ELF-1 (cell line): ENCODE measurements at places on chromosomes 12 and 14.
A peak's percentile ranks its signal among the peaks of the same experiment; 100 is the strongest.

- DNase-seq = peak; percentile 36
Observed at GRCh38 chr14:58414845-58415244, 12.5 kb downstream of the TIMM9 start.

GRCh38 chr12:37547611-37548010 lies 769.0 kb upstream of the ALG10B start:
- DNase-seq = no peak

DNA sequence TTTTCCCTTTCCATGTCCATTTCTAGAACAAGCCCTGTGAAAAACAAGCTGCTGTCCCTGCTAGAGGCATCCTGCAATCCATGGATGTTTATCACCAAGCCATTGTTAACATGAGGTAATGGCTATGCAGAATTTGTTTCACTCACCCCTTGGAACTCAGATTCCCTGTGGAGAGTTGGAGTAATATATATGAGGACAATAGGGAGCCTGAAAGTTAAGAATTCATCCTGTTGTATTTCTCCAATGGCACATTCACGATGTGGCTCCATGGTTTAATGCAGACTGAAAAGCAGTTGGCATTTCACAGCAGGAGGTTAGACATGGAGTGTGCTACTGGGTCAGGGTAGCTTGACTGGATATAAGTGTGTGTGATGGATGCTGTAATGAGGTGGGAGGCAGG lies 32.4 kb downstream of the GPR65 start:
- DNase-seq = no peak

GRCh38 chr12:115870021-115870420 lies 407.5 kb downstream of the MED13L start:
- DNase-seq = peak; percentile 50

- DNase-seq = no peak
Observed at GRCh38 chr12:131105736-131106348, 152.1 kb downstream of the ADGRD1 start.

GRCh38 chr12:54425702-54426101 lies 6.6 kb upstream of the ITGA5 start:
- DNase-seq = no peak

DNA sequence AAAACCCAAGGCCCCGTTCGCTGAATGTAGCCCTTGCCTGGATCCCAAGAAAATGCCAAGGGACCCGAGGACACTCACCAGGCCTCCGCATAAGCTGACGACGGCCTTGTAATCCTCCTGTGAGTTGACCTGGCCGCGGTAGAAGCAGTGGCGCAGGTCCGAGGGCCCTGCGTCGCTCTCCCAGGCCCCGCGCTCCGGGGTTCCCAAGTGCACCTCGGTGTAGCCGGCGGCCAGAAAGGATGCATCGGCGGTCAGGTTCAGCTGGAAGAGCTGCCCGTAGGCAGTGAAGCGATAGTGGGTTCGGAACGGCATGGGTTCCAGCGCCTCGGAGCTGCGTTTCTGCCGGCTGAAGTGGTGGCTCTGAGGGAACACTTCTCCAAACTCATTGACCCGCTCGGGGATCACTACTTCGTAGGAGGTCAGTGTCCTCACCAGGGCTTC lies 1.2 kb downstream of the ADAMTS20 start:
- peak; percentile 18 for DNase-seq

- no peak for DNase-seq
Observed at GRCh38 chr12:124524231-124524925, 43.0 kb downstream of the NCOR2 start.

GRCh38 chr12:121441555-121441954 lies 41.6 kb downstream of the RNF34 start:
- peak; percentile 32 for DNase-seq

DNA sequence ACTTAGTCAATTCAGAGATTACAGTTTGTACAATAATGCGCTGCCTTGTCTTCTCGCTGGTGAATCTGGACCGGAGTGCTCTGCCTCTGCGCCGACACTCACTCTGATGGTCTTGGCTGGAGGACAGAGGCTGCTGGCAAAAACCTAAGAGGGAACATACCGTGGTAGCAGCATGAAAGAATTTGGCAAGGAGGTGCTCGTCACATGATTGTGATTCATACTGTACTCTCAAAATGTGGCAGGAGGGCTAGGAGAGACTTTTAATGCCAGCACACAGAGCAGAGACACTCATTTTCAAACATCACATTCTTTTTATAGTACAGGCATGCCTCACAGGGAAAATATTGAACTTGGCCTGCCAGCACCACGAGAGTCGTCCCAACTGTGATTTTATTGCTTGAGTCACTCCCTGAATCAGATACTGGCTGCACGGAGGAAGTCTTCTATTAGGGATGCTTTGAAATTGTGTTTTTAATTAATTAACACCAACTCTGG lies 67.8 kb downstream of the HMGA2 start:
- DNase-seq = no peak

GRCh38 chr14:70116278-70116677 lies 72.5 kb downstream of the SLC8A3 start:
- no peak for DNase-seq

- no peak for DNase-seq
Observed at GRCh38 chr14:29652571-29652970, 275.1 kb downstream of the PRKD1 start.

GRCh38 chr12:4379405-4379804 lies at the start of gene FGF23:
Gene FGF23 (minus strand): TSS chr12:4379712. CDS start chr12:4379582, 130 bp downstream.
- peak; percentile 92 for DNase-seq

DNA sequence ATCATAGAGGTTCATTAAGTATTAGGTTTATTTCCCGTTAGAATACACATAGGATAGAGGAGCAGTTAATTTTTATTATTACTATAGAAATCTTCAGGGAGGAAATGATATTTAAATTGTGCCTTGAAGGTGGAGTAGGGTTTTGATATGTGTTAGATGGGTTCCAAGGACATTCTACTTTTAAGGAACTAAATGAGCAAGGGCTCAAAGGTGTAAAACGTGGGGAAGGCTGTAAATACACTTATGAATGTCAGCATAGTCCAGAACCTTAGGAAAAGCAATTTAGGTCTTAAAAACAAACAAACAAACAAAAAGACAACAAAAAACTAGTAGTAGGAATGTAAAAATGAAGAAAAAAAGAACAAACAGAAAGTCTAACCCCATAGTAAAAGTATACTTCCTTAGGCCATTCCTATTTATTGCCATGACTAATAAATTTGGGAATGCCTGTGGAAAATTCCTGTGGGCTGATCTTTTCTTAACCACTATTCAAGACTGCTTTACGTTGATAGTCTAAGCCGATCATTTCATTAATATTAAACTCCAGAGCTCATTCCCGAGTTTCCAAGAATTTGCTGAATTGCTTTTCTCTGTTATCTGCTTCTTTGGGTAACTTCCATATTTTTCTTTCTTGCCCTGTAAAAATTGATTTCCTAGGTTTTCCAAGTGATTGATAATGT lies 180.3 kb downstream of the RAD51B start:
- no peak for DNase-seq

DNA sequence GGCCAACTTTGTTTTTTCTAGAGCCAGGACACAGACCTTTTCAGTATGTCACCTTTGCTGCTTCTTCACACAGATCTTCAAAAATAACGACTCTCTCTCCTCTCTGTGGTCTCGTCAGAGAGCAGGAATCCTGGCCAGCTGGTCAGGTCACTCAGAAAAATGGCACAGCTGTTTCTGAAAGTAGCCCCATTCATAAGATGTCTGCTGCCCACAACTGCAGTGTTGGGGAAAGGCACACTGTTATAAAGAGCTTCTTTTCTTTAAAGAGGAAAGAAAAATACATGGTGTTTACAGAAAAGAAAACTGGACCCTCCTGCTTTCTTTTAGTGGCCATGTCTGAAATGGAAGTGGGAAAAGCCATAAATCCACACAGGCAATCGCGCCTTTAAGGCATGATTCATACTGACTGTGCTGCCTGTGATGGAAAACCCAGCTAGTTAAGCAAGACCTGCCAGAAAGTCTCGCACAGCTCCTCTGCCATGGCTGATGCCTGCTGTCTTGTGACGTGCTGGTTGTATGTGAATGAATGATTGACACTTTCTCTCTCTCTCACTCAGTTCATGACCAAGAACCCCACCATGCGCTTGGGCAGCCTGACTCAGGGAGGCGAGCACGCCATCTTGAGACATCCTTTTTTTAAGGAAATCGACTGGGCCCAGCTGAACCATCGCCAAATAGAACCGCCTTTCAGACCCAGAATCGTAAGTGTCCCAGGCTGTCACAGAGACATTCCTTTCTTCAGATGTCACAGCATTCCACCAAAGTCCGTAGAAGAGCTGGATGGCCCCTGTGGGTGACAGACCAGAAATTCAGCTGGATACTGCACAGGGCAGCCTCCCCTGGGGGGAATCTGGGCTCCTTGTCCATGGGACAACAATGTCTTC lies 147.9 kb upstream of the HIF1A start:
- peak; percentile 60 for DNase-seq

GRCh38 chr12:32595251-32595650 lies 83.8 kb upstream of the DNM1L start:
- DNase-seq = no peak

DNA sequence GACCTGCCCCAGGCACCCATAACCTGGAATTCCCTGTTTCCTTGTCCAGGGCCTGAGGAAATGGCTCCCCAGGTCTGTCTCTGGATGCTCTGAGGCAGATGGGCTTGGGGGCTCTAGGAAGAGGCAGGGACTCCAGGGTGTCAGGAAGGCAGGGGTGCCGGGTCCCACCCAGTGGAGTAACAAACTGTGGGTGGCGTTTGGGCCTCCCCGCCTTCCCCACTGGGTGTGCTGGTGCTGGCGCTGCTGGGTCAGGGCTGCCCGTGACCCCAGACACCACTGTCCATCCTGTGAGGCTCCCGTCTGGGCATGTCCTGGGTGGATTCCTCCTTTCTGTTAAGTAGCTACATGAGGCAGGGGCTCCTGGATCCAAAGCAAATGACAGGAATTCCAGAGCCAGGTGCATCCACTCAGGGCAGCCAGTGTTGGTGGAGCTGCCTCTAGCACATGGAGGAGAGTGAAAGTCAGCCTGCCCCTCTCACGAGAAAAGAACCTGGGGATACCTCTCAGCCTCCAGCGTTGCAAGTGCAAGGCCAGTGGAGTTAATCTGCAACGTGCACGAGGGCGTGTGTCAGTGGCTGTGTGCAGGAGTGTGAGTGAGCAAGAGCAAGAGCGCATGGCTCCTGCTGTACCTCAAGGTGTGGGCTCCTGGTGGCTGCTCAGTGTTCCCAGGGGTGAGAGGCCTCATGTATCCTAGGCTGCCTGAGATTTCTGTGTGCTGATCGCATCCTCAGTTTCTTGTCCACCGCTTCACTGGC lies 403.1 kb downstream of the TMEM121 start:
- no peak for DNase-seq

- DNase-seq = no peak
Observed at GRCh38 chr12:12636641-12637040, 25.0 kb downstream of the CREBL2 start.

GRCh38 chr12:83541446-83541845 lies 854.7 kb downstream of the TMTC2 start:
- DNase-seq = no peak

- peak; percentile 18 for DNase-seq
Observed at GRCh38 chr14:65320661-65321308, 91.7 kb upstream of the FUT8 start.

DNA sequence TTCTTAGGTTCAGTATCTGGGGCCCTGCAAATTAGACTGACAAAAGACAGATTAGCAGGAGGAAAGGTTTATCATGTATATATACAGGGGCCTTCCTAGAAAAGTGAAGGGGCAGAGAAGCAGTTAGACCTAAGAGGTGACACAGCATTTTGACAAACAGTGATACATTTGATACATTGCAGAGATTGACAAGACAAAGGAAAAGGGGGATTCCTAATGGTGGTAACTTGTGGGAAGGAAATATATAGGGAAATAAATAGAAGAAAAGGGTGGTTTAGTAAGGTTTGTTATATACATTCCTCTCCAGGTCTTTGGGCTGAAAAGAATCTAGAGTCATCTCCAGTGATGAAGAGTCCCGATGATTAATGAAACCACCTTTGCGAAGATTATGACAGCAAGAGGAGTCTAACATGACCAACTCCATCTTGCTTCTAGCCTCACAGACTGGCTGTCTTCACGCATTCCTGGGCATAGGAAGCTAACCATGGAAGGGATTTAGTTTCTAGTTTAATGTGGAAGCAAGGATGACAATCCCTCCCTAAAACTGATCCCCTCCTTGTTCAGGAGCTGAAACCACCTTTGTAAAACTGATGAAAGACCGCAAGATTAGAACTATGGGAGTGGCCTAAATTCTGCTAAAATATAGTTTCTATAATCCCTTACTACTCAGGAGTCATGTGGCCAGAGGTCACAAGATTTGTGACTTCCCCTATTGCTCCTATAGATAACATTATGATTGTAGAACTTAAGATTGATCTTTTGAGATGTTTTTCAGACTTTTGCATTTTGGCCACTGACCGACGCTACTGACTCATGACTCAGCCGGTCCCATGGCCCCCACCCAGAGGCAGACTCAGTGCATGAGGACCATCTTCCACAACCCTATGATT lies 31.1 kb upstream of the CPM start:
- no peak for DNase-seq

DNA sequence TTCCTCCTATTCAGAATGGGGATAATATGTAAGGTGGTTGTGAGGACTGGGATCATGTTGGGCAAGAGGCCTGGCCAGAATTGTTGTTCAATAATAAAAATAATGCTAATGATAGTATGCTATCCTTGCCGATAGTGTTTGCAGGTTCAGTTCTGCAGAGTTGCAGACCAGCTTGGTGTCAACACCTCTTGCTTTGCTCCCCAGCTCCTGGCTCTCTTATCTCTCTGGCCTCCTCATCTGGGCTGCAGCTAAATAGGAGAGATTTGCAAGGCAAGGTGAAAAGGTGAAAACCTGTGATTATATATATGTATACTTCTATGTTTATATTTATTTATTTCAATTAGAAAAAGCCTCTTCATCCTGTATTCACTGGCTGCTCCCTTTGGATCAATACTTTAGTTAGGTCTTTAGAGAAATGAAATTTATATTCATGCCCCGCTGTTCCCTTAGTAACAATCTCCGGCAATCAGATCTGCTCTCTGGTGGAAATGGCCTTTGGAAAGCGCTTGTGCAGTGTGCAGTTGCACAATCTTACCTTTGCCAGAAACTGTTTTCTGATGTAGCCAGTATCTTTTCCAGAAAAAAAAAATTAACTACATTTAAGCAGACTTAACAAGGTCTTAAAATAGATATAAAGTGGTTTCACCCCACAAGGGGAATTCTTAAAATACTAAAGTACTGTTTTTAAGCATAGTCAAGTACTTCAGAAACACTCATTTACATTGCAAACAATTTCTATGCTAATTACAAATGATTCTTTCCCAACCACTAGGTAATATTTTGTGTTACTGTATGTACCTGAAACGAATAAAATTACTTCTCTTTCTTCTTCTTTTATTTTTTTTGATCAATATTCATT lies 19.1 kb upstream of the ACVR1B start:
- no peak for DNase-seq

DNA sequence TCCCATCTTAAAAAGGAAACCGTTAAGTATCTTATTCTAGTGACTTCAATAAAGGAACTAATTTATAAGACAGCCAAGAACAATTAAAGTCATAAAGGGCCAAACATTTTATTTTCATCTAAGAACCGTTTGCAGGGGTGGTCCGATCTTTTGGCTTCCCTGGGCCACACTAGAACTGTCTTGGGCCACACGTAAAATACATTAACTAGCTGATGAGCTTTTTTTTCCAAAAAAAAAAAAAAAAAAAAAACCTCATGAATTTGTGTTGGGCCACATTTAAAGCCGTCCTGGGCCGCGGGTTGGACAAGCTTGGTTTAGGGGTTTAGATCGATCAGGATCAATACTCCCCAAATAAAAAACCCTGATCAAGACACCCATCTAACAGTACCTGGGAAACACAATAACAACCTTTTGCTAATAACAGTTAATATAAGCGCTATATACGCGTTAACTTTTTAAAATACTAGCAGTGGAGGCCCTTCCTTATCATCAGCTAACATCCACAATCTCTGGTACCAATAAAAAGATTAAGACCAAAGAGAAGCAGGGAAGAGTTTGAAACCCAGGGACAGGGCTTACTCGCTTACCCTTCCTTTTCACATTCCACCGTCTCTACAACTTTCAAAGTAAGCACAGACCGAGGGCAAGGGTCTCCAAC lies 1.1 kb downstream of the NAP1L1 start:
- DNase-seq = no peak
